ENCODE measurements at places on chromosomes 13 and 19.

DNA sequence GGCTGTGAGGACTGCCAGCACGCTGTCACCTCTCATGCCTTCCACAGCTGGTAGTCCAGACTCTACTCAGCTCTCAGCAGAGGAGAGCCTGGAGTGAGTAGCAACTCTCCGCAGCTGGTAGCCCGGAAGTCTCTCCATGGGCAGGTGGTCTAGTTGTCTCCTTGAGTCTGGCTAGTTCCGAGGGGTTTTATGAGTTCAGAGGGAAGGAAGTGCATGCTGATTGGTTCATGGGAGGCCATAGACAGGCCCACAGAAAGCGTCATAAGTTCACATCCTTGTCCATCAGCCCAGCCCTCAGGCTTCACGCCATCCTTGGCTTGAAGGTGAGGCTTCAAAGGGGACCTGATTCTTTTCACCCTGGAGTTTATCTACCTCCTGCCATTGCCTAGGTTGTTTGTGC, 2662.4 kb upstream of the PCDH20 start:
- DNase-seq: no peak

GRCh38 chr19:17778968-17779929, 15.7 kb upstream of the B3GNT3 start:
- DNase-seq: no peak

GRCh38 chr19:4089400-4089908, 22.8 kb upstream of the ZBTB7A start:
- no peak for DNase-seq

- no peak for DNase-seq
Observed at GRCh38 chr13:83365723-83366122, 516.6 kb downstream of the SLITRK1 start.

DNA sequence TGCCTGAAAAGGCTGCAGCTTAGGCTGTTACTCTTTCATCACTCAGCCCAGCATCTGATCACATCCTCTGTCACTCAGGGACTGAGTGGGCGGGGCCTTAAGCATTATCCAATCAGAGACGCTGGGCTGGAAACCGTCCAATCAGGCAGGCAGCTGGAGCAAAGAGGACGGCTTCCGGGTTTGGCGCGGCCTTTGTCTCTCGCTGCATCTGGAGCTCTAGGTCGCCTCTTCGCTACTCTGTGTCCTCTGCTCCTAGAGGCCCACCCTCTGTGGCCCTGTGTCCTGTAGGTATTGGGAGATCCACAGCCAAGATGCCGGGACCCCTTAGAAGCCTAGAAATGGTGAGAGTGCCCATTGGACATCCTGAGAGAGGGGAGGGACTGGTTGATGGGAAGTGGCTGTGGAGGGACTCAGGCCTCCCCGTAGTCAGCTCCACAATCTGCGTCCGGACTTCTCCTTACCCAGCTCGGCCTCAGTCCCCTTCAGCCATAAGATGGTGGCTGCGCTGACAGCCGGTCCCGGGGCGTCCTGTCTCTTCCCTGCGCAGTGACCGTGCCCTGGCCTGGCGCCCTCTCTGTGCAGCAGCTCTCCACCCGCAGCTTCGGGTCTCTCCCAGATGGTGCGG, at the start of gene ZNF486:
TSS of gene ZNF486 (plus strand) at position 195 of the 625 bp plus-strand sequence. CDS start at position 312, 117 bp downstream.
- peak; percentile 65 for DNase-seq

GRCh38 chr19:45446295-45446694, 21.5 kb upstream of the FOSB start:
- no peak for DNase-seq

GRCh38 chr19:46898731-46899130, 37.9 kb downstream of the ARHGAP35 start:
- DNase-seq: no peak

GRCh38 chr13:51233117-51233826, 11.1 kb downstream of the FAM124A start:
- DNase-seq: no peak

DNA sequence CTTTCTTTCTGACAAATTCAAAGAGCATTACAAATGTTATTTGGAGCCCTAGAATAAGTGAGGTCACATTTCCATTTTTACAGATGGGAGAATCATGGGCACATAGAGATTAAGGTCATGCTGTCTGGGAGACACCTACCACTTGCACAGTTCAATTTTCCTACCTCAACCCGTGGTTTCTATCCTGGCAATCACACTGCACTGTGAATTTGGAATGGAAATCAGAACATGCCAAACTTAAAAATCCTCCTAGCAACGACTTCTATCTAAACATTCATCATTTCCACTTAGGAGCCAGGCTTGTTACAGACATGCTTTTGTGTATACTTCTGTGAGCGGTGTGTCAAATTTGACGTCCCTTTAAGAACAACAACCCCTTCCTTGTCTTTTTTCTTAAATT, 251.5 kb downstream of the DNAJC15 start:
- DNase-seq: no peak

- no peak for DNase-seq
Observed at GRCh38 chr13:24108615-24108965, 51.9 kb upstream of the SPATA13 start.

DNA sequence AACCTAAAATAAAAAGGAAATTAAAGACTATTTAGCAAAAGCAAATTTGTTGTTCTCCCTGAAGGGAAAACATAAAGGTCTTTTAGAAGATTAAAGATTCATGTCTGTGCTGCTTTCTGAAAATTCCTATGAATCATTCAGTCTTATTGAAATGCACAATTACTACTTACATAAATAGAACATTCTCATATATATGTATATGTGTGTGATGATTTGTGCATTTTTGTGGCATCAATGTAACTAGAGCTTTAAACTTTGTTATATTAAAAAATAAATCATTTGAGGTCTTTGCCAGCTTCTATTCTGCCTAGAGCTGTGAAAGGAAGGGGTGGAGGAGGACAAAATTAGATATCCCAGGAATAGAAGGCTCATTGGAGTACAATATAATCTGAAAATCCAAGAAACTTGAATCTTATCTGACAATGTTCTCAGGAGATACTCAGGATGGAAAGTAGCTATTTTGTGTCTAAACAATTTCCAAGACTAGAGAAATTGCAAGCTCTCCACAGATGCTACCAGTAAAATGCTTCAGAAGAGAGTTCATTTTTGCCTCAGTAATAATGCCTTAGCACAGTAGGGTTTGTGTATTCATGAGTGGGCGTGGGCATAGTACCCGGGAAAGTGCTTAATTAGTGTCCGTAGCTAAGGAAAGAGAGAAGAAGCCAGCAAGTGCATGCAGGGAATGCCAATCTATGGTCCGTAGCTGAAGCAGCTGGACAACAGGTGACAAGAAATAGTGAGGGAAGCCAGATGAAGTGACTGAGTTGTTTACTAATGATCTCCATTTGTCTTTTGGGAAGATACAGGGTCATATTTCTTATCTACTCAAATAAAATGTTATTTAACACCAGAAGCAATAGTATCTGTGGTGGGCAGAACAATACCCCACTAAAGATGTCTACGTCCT, 395.5 kb upstream of the NBEA start:
- no peak for DNase-seq

DNA sequence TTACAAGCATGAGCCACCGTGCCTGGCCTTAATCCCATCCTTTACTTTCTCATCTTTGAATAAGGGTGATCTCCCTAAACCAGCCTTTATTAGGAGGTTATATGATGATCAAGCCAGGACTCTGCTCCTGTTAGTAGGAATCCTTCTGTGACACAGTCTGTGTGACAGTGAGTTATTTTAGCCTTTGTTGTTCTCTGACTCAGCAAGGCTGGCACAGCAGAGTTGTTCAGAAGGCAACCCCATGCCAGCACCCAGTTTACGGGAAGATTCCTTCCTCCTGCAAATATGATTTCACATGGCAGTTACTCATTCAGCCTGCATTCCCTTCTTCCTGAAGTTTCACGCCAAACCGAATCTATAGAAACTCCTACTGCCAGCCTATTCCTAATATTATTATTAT, 10.5 kb upstream of the MIER2 start:
- DNase-seq: no peak

GRCh38 chr13:109548374-109548773, 238.0 kb downstream of the IRS2 start:
- DNase-seq: no peak

DNA sequence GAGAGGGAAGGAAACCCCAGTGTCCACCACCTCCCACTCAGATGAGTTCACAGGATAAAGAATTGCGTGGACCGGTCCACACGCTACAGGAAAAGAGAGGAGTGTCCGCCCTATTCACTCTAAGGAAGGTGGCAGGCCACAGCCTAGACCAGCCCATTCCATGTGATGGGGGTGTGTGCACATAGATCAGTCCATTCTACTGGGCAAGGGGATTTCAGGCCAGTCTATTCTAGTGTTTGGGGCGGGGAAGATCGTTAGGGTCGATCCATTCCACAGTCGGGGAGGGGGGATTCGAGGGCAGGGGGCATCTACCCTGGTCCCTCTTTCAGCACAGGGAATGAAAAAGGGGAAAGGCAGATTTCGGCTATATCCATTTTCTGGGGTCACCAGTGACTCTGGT, 7.8 kb downstream of the FIZ1 start:
- DNase-seq: no peak

DNA sequence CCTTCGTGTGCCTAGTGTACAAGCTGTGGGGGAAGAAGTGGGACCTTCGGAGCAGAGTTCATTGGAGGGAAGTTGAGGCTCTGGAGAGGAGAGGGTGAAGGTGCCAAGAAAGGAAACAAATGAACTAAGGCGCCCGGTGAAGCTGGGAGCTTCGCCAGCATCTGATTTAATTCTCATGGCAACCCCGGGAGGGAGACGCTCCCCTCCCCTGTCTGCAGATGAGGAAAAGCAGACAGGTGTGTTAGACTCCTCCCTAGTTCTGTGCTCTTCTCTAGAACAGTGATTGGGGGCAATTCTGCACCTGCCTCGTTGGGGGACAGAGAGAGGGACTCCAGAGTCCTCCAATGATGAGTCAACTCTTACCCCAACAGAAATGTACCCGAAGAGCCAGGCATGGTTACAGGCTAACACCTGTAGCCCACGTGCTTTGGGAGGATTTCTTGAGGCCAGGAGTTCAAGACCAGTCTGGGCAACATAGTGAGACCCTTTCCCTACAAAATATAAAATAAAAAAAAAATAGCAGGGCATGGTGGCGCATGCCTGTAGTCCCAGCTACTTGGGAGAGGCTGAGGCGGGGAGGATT, 4.2 kb downstream of the SSC5D start:
- no peak for DNase-seq

DNA sequence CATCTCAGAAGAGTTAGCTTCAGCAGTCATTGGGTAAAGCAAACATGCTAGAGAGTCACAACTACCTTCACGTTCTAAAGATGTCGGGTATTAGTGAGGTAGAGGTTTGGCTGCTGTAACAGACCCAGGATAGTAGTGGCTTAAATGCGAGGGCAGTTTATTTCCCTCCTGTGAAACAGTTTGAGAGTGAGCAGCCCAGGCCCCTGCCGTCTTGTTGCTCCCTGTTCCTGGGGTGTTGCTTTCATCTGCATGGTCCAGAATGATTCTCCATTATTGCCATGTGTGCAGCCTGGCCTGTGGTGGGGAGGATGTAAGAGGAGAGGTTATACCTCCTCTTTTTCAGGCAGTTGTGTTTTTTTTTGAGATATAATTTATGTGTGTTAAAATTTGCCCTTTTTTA, 63.7 kb downstream of the SIPA1L3 start:
- no peak for DNase-seq

GRCh38 chr19:384799-385169, 24.2 kb downstream of the C2CD4C start:
- DNase-seq: no peak

GRCh38 chr19:5683177-5683886, 2.5 kb downstream of the HSD11B1L start:
- no peak for DNase-seq

- DNase-seq: no peak
Observed at GRCh38 chr13:20127562-20128458, 33.0 kb downstream of the GJA3 start.

DNA sequence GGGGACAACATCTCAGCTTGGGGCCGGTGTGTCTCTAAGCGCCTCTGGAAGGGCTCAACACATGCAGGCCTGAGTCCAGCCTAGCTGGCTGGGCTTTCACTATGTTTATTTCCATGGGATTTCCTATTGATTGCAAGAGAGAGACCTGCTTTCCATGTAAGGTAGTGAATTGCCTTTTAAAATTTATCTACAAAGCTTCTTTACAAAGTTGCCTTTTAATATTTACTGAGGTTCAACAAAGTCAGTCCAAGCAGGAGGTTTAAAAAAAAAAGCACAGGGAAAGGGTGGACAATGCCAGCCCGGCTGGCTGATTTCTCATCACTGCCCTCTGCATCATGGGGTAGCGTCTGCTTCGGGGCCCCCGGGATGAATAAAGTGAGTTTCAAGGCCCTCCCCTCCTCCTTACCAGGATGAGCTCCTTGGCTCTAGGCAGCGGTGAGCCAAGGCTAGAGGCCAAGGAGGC, 15.8 kb downstream of the TLE2 start:
- DNase-seq: no peak

- DNase-seq: no peak
Observed at GRCh38 chr19:58166708-58167280, 16.1 kb upstream of the ZNF274 start.

DNA sequence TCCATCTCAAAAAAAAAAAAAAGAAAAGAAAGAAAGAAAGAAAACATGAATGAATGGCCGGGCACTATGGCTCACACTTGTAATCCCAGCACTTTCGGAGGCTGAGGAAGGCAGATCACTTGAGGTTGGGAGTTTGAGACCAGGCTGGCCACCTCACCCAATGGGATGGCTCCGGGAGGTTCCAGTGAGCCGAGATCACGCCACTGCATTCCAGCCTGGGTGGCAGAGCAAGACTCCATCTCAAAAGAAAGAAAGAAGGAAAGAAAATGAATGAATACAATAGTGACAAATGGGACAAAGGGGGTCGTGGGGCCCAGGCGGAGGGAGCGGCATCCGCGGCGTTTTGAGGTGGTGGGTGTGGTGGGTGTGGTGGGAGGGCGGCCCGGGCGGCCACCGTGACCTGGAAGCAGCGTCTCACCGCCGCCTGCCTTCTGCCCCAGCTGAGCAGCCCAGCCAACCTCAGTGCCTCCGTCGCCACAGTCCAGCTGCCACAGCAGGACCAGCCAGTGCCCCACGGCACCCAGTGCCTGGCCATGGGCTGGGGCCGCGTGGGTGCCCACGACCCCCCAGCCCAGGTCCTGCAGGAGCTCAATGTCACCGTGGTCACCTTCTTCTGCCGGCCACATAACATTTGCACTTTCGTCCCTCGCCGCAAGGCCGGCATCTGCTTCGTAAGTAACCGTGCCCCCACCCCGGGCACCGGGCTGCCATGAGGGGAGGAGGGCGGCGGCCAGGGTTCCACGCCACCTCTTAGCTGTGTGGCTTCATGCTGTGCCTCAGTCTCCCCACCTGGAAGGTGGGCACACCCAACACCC, 5.1 kb downstream of the PRTN3 start:
- DNase-seq: no peak

DNA sequence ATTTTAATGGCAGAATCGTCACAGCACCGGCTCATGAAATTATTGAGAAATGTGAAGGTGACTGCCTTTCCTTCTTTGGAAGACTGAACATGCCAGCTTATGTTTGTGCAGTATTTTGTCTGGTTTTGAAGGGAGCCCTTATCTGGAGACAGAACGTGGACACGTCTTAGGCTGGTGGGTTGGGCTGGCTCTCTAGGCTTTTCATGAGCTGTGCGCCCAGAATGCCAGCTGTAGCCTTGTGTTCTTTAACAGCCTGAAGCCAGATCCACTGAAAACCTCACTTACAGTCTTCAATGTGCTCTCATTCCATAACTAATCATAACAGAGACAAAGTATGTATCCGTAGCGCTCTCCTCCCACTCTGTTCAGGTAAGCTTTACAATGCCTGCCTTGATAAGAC, 184.4 kb upstream of the HTR2A start:
- DNase-seq: no peak

All from stimulated activated CD8-positive, alpha-beta memory T cell treated with anti-CD3 and anti-CD28 coated beads, Interleukin-15, amount 100 ng/mL, for 4 hours (primary cell).